ENCODE measurements at places on chromosomes 11 and 22.

DNA sequence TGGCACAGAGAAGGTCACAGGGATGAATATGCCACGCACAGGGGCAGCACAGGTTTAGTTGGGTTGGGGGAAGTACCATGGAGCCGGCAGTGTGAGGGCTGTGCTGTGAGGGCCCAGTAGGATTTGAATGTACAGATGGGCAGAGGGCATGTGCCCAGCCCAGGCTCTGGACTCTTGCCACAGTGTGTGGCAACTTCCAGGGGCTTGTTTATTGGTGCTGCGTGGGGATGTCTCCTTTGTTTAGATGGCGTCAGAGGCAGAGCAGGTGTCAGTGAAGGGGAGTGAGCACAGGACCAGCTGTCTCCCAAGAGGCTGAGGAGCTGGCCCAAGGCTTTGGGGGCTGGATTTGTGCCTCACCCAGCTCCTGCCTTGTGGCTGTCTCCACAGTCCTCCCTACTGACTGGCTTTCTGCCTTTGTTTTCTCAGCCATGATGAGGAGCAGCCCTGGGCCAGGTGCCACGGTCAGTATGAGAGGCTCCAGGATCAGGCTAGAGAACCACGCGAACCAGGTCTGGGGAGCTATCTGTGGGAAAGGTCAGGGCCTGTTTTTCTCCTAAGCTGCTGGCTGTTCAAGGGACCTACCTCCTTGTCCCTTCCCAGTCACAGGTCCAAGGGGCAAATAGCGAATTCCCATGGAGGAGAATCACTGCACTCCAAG, 21.9 kb downstream of the SUN2 start:
- DNase-seq = no peak

GRCh38 chr11:8232849-8233606, 30.6 kb downstream of the LMO1 start:
- DNase-seq = no peak

- DNase-seq = no peak
These were observed 30.4 kb downstream of the OR10A6 start for GRCh38 chr11:7900686-7901085.

- no peak for DNase-seq
These were observed 32.1 kb downstream of the SERPIND1 start for GRCh38 chr22:20805972-20806471.

- DNase-seq = peak; percentile 69
These were observed 255 bp upstream of the SYNGR1 start for GRCh38 chr22:39349506-39349966.

DNA sequence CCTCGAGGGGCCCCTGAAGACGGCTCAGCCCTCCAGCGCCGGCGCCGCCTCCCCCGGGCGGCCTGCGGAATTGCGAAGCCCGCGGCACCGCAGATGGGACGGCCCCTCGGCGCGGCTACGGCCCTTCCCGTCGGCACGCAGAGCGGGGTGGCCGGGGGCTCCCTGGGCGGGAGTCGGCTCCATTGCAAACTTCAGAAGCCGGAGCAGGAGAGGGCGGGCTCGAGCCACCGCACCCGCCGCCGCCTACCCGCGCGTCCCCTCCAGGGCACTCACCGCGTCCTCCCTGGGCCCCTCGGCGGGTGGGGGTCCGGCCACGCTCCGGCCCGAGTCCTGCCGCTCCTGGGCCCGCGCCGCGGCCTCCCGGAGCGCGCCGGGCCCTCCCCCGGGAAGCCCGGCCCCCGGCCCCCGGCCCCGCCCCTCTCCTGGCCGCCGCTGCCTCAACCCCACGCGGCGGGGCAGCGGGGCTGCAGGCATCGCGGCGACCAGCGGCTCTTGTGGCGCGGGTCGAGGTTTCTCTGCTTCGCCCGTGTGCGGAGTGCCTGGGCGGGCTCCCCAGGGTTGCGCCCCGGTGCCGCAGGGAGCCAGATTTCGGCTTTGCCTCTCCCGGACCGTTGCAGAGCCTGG, at the start of gene PACSIN3:
PACSIN3 (minus strand) TSS at position 359 of the 624 bp plus-strand sequence. CDS start 3,707 bp downstream, outside the sequence.
- DNase-seq = peak; percentile 75

GRCh38 chr11:112525270-112525669, 264.6 kb upstream of the PLET1 start:
- no peak for DNase-seq

GRCh38 chr11:12975195-12975594, 33.9 kb upstream of the RASSF10 start:
- DNase-seq = no peak

- DNase-seq = no peak
These were observed 20.5 kb upstream of the SCGB1A1 start for GRCh38 chr11:62398011-62398994.

DNA sequence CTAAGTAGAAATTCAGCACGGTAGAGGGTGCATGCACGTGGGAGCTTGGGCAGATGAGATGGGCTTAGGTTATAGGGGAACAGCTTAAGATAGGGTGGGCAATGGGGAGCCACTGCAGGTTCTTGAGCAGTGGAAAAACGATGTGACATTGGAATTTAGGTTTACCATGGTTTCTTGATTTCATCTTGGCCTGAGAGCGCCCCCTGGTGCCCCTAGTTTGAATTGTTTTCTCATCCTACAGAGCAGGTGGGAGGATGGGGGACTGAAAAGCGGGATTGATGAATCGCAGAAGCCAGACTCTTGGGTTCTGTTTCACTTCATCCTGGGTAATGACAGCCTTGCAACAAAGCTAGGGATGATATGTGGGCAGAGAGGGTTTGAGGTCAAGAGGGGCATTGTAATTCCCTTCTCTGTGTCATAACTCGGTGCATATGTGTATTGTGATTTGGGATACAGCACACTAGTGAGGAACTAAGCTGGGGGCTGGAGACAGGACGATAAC, 6.7 kb upstream of the MCAM start:
- peak; percentile 64 for DNase-seq

DNA sequence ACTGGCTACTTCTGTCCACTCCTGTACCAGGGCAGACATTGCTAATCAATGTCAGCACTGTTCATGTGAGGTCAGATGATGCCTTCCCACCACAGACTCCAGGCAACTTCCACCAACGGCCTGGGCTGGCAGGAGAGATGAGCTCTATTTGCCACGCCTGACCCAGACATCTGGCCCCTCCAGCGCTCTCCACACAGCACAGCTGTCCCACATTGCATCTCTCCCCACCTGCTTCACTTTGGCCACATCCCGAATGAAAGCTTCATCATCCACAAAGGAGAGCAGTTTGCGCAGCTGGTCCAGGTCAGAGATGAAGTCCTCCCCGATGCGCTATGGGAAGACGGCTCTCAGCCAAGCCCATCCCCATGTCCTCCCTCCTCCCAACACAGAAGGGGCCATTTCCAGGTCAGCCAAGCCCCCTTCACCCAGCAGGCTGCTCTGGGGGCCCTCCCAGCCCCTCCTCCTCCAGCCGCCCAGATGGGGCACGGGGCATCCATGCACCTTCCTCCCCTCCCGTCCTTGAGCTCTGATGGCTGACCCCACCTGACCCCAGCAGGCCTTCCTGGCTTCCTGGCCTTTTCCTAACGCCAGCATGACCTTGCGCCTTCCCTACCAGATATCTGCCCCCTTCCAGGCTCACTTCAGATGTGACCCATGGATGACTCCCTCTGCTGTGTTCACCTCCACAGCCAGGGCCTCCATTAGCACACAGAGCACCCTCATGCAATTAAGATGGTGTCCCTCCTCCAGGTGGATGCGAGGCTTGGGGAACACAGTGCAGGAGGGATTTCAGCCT, 7.4 kb downstream of the PYGM start:
- no peak for DNase-seq

- no peak for DNase-seq
These were observed 2.7 kb downstream of the C2CD2L start for GRCh38 chr11:119109843-119110242.

GRCh38 chr22:37167176-37167980, 17.7 kb upstream of the IL2RB start:
- DNase-seq = no peak

- no peak for DNase-seq
These were observed 8.7 kb downstream of the RRM1 start for GRCh38 chr11:4103269-4103668.

DNA sequence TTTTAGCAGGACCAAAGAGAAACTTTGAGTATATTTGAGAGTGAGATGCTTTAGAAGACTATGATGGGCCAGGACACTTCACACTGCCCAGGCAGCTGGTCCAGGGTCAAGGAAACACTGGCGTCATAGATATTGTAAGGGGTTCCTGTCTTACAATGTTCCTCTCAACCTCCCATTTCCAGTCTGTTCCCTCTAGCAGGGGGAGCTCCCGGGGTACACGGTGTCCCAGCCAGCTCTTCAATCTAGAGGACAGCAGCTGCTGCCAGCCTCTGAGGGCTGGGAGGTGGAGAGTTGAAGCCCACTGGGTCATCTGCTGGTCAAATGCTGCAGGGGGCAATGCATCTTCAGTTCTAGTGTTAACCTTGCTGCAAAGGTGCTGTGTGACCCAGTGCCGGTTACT, 40.7 kb upstream of the TIMP3 start:
- DNase-seq = no peak

Measured in GM10248 (cell line).